CD4-positive, CD25-positive, alpha-beta regulatory T cell (primary cell): ENCODE measurements at places on chromosomes 3 and 15. TPM values are rescaled to one million over a fixed set of nuclear protein-coding genes. Genes with fewer than 3 reads are reported as not detected.

Gene PRICKLE2
- polyA plus RNA-seq = not detected

Gene TMCC1
- polyA plus RNA-seq = 5.2 TPM

Gene WWTR1
- polyA plus RNA-seq = 1.6 TPM

Gene SETD5
- 22.5 TPM for polyA plus RNA-seq

Gene RAB5A
- polyA plus RNA-seq = 40.3 TPM

DNA sequence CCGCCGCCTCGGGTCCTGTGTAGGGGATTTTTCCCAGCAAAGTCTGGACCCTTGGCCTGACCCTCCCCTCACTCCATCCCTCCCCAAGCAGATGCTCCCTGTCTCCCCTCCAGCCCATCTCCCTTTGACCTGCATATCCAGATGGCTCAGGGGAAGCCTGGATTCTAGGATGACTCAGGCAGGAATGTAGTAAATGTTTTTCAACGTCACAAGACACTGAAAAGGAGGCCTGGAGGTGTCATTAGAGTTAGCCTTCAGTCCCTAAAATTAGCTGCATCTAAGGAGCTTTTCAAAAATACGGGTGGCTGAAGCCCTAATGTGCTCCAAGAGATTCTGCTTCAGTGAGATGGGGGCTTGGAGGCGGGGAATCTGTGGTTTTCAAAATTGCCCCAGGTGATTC is 7.2 kb downstream of the ACAN start:
- no peak for DNase-seq

- DNase-seq = no peak
These were observed 23.7 kb downstream of the SRPRB start for GRCh38 chr3:133829310-133829707.

GRCh38 chr3:141328286-141329166 is 39.8 kb upstream of the ZBTB38 start:
- no peak for DNase-seq

GRCh38 chr3:9111866-9112265 is 137.6 kb downstream of the SRGAP3 start:
- DNase-seq = no peak

GRCh38 chr3:176776622-176777175 is 420.6 kb downstream of the TBL1XR1 start:
- DNase-seq = no peak
